ENCODE measurements at places on chromosomes 12 and 14.

DNA sequence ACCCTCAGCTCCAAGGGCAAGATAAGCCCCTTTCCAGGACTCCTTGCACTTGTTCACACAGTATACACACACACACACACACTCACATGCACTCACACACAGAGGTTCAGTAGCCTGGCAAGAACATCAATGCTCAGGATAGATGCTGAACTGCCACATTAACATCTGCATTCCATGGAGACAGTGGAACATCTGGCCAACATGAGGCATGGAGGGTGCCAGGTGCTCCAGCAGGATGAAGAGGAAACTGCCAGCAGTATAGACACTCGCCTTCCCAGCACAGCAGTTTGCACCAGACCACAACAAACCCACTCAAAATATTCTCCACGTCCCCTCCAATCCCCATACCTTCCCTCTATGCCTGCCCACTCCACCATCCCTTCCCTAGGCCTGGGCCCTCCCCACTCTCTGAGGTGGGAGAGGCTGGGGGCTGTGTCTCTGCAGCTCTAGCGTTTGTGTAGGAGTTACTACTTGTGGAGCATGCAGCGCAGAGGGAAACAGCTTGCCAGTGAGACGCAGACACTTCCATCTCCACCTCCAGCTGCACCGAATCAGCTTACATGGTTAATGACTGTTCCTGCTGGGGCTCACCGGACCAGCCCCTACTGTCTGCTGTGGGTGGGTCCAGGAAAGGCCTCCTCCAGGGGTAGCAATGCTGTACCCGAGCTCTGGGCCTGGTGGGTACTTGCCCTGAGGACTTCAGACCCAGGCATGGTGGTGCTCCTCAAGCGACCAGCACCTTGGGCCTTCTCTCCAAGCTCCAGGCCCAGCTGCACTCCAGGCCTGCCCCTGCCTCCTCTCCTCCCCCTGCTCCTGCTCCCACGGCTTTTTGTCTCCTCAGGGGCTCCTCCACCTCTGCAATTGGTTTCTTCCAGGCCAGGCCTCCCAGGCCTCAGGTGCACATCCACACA, 18.6 kb upstream of the PLEKHG3 start:
- no peak for DNase-seq

- DNase-seq, result no peak
These were observed 227.4 kb downstream of the TMEM132D start for GRCh38 chr12:129676411-129676810.

GRCh38 chr14:98956181-98956580, 315.8 kb downstream of the BCL11B start:
- no peak for DNase-seq

GRCh38 chr14:74382231-74382630, 34.0 kb downstream of the VRTN start:
- no peak for DNase-seq

- no peak for DNase-seq
These were observed 41.5 kb upstream of the NPAS3 start for GRCh38 chr14:32896979-32897697.

GRCh38 chr12:64431791-64432190, 20.1 kb upstream of the TBK1 start:
- DNase-seq, result no peak

GRCh38 chr14:75375983-75376382, 51.8 kb upstream of the JDP2 start:
- DNase-seq, result no peak

- DNase-seq, result no peak
These were observed 93.7 kb downstream of the RMST start for GRCh38 chr12:97556302-97556779.

GRCh38 chr14:101947577-101947903, 16.8 kb upstream of the DYNC1H1 start:
- peak; percentile 22 for DNase-seq

GRCh38 chr12:25131270-25131669, 63.7 kb downstream of the DNAI7 start:
- DNase-seq, result no peak

DNA sequence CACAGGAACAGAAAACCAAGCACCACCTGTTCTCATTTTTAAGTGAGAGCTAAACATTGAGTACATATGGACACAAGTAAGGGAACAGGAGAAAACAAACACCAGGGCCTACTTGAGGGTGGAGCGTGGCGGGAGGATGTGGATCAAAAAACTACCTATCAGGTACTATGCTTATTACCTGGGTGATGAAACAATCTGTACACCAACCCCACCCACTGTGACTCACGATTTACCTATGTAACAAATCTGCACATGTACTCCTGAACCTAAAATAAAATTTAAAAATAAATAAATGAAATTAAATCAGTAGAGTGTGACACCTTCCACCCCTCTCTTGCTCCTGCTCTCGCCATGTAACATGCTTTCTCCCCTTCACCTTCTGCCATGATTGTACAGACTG, 615.5 kb downstream of the RPL10L start:
- no peak for DNase-seq

DNA sequence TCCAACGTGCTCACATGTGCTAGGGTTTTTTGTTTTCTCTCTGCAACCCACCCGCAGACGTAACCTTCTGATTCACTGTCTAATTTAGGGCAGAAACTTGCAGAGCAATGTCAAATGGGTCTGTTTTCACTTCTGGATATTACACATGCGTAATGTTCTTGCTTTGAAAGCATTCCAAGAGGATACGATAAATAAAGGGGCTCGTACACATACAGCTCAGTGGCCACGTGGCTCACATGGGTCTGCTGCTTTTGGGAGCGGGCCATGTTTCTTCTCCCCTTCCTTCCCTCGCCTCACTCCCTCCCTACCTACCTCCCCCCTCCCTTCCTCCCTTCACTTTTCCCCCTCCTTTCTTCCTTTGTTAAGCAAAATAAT, 23.4 kb downstream of the CACNA1C start:
- DNase-seq, result no peak

GRCh38 chr12:108255252-108255602, 83.9 kb downstream of the CMKLR1 start:
- no peak for DNase-seq

- DNase-seq, result no peak
These were observed 361.5 kb downstream of the PRKD1 start for GRCh38 chr14:29566194-29566593.

- DNase-seq, result no peak
These were observed 32.3 kb downstream of the DIO3 start for GRCh38 chr14:101593411-101594238.

- no peak for DNase-seq
These were observed 442.8 kb upstream of the FBXO33 start for GRCh38 chr14:39875028-39875427.

DNA sequence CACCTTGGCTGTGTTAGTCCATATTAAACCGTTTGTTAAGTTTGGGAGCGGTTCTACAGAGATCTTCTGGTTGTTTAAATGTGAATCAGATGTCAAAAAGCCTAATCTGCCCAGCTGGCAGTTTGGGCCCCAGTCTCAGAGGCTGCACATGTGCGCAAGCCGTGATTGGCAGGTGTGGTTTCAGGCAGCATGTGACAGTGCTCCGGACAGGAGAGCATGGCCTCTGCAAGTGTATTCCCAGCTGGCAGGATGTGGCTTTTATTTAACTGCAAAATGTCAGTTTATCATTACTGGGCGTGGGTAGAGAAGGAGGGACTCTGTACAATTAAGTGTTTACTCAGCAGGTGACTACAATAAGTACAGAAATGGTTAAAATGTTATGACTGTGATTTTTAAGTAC, 77.5 kb downstream of the PELI2 start:
- DNase-seq, result no peak

DNA sequence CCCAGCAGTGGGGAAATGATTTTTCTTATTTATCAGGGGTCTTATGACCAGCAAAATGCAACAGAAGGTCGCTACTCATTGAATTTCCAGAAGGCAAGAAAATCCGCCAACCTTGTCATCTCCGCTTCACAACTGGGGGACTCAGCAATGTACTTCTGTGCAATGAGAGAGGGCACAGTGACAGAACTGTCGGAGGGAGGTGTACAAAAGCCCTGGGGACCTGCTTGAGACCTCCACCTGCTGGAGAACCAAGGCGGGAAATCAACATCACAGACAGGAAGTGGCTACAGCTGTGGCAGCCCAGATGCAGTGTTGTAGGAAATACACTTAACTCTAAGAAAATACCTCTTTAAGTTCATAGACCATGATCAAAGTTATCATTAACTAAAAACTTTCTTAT, 250.9 kb upstream of the OR4E1 start:
- peak; percentile 66 for DNase-seq

GRCh38 chr14:50601394-50601793, 41.4 kb downstream of the ATL1 start:
- DNase-seq, result no peak

DNA sequence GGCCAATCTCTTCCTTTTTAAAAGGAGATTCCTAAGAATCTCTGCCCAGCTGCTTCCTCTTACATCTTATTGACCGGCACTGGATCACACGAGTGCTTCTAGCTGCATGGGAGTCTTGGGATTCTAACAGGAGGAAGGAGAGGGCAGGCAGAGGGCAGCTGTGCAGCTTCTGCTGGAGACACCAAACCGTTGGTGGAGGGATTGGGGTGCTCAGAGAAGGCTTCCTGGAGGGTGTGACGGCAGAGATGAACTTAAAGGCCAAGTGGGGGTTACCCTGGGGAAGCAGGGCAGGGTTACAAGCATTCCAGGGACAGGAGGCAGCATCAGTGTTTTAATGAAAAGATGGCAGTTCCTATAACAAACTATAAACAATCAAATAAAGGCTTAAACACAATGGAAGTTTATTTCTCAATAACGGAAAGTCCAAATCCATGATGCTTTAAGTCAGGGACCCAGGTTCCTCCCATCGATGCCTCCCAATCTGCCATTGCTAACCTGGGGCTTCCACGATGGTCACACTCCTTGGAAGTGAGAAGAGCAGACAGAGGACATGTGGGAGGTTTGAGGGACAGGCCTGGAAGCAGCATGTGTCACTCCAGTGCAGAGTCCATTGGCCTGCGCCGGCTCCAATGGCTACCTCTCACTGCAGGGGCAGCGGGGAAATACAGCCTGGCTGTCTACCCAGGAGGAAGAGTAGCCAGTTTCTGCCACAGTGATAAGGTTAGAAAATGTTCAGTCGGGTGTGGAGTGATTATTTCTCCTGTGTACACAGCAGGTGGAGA, 53.1 kb upstream of the DDX11 start:
- DNase-seq, result no peak

- no peak for DNase-seq
These were observed 265.6 kb upstream of the FAR2 start for GRCh38 chr12:28883406-28883997.

GRCh38 chr12:271161-271560, 8.5 kb upstream of the SLC6A13 start:
- no peak for DNase-seq

GRCh38 chr12:93008044-93008778, 79.1 kb upstream of the EEA1 start:
- DNase-seq, result no peak

GRCh38 chr14:50666772-50667683, 1.1 kb downstream of the SAV1 start:
- DNase-seq, result no peak

- DNase-seq, result no peak
These were observed 107.8 kb downstream of the VCPKMT start for GRCh38 chr14:50008562-50008961.

DNA sequence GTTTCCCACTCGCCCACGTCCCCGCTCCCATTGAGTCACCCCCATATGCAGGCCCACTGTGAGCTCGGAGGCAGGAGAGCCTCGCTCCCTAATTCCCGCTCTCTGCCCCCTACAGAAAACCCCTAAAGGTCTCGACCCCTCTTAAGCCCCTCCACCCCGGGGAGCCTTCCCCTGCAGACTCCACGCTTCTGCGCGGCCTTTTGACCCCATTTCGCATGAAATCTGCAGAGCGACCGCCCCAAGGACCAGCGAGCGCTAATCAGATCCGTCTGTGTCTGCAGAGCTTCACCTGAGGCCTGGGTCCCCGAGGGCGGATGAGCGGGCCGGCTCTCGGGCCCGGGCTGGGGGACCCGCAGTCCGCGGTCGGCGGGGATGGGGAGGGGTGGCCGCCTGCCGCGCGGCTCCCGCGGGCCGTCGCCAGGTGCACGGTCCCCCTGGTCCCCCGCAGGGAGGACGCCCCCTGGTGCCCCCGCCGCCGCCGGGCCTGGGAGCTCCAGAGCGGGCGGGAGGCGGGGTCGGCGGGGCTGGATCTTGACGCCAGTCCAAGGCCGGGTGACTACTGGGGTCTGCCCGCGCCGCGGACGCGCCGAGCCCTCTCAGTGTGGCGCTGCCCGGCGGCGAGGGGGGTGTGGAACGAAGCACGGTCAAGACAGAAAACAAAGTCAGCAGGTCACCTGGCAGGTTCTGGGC, 10.1 kb downstream of the BMP4 start:
- DNase-seq, result no peak

DNA sequence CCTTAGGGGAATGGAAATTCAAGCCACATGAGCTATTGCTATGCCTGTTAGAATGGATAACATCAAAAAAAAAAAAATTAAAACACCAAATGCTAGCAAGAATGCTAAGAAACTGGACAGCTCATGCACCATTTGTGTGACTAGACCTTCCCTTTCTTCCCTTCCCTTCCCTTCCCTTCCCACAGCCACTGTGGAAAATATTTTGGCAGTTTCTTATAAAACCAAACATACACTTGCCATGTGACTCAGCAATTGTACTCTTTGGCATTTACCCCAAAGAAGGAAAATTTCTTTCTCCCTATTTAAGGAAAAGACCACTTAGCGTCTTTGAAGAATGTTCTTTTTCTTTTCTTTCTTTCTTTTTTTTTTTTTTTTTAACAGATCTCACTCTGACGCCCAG, 49.1 kb upstream of the FKBP4 start:
- no peak for DNase-seq

GRCh38 chr14:68792678-68792978, 239 bp downstream of the ZFP36L1 start:
- no peak for DNase-seq

DNA sequence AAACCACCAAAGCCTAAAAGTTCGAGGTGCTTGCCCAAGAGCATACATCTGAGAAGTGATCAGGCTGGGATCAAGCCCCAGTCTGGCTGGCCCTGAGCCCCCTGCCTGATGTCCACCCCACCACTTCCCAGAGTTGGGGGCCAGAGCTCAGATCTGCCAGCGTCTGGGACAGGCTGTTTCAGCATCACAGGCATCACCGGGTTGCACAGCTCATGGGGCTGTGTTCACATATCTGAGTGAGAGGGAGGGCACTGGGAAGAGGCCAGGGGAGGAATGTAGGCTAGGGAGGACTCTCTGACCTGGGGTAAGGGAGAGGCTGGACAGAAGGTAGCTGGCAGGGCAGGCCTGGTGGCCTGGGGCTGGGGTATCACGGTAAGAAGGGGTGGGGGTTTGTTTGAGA, 6.0 kb downstream of the TGM1 start:
- DNase-seq, result no peak

- no peak for DNase-seq
These were observed 14.2 kb downstream of the IQSEC3 start for GRCh38 chr12:80681-81190.

DNA sequence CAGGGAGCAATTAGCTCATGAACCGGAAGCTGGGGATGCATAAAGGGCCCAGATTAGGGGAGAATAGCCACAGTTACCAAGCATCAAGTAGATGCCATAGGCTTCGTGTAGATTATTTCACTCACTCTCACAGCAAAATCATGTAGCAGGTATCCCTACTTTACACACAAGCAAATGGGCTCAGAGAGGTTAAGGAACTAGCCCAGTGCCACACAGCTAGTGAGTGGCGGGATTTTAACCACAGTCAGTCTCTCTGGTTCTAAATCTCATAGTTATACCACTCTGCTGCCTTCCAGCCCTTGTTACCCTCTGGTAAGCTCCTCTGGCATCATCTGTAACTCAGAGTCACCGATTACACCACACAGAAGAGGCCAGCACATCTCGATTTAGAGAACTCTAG, 49.0 kb downstream of the IQSEC3 start:
- no peak for DNase-seq

GRCh38 chr12:51403159-51403558, 12.0 kb upstream of the GALNT6 start:
- no peak for DNase-seq

Measured in NK-92 treated with Interleukin-12 subunit alpha and Interleukin-12 subunit beta, amount 100 ng/mL, for 24 hours (cell line).